ENCODE measurements at places on chromosomes 16 and 17.

DNA sequence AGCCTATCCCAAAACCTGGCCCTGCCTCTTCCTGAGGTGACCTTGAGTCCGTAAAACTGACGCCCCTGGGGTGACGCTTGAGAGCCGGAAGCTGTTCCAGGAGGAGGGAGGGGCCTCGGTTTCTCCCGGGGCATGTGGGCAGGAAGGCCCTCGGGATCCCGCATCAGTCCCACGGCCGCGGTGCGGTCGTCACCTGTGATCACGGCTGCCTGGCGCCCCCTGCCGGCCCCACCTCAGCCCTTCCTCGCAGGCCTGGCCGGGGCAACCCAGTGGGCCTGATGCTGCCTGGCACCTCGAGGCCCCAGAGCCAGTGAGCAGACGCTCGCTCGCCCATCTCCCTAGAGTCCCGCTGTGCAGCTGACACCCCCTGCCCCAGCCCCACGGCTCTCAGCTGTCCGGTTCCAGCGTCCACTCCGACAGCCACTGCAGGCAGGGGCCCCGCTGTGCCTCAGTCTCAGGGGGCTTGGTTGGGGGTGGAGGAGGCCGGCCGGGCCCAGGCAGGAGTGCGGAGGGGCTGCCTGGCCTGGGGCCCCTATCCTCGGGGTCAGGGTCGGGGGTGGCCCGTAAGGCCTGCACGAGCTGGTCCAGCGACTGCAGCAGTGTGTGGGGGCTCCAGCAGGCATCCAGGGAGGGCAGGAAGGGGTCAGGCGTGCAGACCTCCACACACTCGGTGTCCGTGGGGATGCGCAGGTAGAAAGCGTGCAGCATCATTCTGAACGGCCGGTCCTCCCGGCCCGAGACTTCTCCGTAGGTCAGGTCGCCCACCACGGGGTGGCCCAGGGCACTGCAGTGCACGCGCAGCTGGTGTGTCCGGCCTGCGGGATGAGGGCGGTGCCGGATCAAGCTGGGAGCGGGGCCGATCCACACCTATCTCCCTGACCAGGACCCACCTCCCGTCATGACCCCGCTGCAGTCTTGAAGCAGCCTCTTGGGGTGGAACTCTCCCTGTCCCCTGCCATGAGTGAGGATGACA lies 2.3 kb downstream of the RPUSD1 start:
- DNase-seq, result peak; percentile 77

- no peak for DNase-seq
Measured at GRCh38 chr17:78337244-78338109, 22.4 kb downstream of the SOCS3 start.

GRCh38 chr16:22183901-22184614 lies 21.8 kb downstream of the SDR42E2 start:
- no peak for DNase-seq

DNA sequence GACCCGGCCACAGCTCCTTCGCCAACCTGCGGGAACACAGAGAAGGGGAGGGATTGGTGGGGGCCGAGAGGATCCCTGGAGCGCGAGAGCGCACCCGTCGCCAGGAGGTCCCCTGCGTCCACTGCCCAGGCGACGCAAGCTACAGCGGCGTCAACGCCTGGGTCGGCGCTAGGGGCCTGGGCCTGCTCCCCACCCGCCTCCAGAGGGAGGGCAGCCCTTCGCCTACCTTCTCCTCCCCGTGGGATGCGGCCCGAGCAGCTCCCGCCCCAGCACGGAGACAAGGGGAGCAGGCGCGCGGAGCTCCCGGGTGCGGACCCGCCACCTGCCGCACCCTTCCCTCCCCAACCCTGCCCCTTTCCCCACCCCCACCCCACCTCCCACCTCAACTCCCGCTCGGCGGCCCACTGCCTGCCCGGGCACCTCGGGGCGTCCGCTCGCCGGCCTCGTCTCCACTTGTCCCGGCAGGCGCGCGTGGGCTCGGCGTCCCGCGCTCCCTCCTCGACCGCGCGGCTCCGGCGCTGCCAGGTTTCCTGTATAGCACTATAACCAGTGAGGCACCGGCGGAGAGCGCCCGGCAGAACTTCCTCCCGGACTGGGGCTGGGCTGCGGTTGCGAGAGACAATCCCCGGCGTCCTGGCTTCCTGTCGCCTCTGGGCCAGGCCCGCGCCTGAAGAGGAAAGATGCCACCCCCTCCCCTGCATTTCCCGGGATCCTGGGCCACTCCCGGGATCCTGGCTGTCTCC lies 119.1 kb upstream of the SMURF2 start:
- DNase-seq, result peak; percentile 73

- no peak for DNase-seq
Measured at GRCh38 chr17:3005696-3006095, 57.7 kb downstream of the OR1D5 start.

DNA sequence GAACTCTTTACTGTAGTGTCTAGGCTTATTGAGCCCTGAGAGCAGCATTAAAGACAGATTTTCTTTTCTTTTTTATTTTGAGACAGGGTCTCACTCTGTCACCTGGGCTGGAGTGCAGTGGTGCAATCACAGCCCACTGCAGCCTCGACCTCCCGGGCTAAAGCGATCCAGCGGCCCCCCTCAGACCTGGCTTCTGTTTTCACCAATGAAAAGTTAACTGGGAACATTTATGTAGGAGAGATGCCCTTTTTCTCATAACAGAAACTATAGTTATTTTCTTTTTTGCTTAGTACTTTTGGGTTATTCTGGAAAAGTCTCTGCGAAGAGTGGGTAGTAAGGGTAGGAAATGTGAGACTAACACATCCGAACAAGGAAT lies 1.5 kb downstream of the MAP1LC3B start:
- no peak for DNase-seq
